ENCODE measurements at places on chromosomes 2 and 18.

GRCh38 chr2:23513245-23513871, 128.4 kb downstream of the KLHL29 start:
- DNase-seq: no peak

- no peak for DNase-seq
These were observed 1023.0 kb upstream of the ACVR2A start for GRCh38 chr2:146821836-146822316.

GRCh38 chr2:96839293-96839874, 4.4 kb downstream of the ANKRD23 start:
- DNase-seq: no peak

DNA sequence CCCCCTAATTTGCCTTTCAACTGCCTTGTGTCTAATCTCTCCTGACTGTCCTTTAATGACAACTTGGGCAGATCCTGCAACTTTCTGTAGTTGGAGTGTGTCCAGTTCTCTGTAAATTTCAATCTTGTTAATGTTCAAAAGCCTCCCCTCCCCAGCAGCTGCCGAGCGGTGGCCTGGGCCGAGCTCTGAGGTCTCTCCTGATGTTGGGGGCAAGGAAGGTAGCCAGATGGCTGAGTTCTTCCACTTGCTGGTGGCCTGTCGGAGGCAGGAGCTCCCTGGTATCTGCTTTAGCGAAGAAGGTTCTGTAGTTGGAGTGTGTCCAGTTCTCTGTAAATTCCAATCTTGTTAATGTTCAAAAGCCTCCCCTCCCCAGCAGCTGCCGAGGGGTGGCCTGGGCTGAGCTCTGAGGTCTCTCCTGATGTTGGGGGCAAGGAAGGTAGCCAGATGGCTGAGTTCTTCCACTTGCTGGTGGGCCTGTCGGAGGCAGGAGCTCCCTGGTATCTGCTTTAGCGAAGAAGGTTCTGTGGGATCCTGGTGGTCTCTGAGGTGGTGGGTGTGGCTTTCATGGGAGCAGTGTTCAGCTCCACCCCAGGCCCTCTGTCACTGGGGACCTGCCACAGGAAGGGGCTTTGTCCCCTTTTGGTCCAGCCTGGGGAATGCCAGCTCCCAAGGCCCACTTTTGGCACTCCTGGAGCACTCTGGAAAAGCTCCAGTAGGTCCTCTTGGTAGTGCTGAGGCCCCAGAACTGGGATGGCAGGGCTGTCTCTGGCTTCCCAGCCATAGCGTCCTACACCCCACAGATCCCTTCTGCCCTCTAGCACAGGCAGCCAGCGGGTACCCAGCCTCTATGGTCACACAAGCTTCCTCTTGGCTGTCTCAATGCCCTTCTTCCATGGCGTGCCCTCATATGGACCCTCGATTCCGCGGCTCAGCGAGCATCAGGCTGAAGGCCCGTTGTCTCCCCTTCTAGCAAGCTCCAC, 211.9 kb downstream of the ALPK2 start:
- DNase-seq: no peak

DNA sequence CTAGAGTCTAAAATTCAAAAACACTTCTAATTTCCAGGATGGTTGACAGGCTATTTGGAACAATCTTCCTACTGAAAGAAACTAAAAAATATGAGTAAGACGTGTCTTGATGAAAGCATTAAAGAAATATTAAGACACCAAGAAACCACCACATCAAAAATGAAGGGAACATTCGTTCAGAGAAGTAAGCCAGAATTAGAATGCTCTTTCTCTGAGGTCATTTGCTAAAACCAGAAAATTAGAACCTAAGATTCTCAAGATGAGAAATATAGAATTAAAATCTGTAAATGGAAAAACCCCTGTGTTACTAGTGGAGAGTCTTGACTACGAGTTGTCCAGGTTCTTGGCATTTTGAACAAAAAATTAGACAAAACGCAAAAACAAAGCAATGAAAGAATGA, 54.8 kb upstream of the YWHAQ start:
- no peak for DNase-seq

DNA sequence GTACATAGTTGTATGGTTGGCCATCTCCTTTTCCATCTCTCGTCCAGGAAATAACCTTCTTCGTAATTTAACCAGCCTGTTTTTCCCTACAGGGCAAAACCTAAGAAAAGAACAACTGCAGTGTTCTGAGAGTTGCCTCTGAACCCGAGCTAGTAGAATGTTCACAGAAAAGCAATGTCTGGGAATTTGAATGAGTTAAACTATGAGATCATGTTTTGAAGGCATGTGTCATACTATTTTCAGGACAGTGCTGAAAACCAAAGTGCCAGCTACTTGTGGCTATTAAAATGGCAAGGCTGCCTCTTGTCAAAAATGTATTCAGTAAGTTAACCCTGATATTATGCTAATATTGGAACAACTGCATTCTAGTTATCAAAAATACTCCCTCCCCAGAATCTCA, 482.9 kb upstream of the SPRED2 start:
- no peak for DNase-seq

DNA sequence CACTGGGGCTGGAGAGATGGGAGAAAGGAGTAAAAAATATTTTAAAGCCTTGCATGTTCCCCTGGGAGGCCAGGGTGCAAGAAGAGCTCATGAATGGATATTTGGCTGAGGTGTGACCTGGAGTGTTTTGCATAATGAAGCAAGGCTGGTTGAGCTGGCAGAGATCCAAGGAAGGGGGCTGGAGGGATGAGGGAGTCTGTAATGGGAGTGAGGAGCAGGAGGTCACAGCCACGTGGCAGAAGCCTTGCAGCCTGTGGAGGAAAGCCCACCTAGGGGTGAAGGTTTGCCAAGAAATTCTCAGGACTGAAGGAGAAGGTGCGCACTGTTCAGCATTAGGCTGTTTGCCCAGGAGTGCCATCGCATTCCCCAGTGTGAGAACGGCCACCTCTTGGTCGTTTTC, 40.3 kb upstream of the ATP8B1 start:
- peak; percentile 17 for DNase-seq

DNA sequence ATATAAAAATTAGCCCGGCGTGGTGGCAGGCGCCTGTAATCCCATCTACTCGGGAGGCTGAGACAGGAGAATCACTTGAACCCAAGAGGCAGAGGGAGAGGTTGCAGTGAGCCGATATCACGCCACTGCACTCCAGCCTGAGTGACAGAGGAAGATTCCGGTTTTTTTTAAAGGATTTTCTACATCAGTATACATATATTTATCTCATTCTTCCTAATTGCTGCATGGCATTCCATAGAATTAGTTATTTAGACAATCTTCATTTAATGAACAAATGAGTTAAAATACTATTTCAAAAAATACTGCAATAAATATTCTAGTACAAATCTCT, 2.0 kb downstream of the GTF3C2 start:
- no peak for DNase-seq

DNA sequence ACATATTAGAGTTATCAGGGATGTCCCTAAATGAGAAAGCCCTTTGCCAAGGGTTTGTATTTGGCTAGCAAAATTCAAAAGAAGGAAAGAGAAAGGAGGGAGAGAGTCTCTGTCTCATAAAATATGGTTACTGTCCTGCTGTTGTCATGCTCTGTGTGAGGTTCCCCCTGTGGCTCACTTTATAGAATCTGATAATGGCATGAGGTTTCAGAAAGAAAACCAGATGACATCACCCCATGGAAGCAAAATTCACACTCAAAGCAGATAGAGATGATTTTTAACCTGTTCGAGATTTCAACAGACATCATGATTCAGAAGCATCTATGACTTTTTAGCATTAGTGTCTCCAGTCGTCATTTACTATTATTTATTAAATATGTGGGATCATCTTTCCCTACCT, 165.0 kb upstream of the SESTD1 start:
- DNase-seq: no peak
